Pancreas (tissue), 10 donors: ENCODE measurements at places on chromosomes 16 and 17. TPM values are rescaled to one million over a fixed set of nuclear protein-coding genes. Genes with fewer than 3 reads are reported as not detected.

GRCh38 chr16:2047330-2048115 is at the start of the genes NTHL1 and TSC2:
Gene NTHL1 (minus strand): TSS chr16:2047834. CDS start chr16:2047823, 11 bp downstream.
Gene TSC2 (plus strand): TSS chr16:2047985. CDS start chr16:2048616, 631 bp downstream.
- peaks cover 10% of the 10 kb centered on the region for H3K4me1 ChIP-seq
- DNase-seq = peak; percentile 95
- H3K4me3 ChIP-seq = peak within 1 kb of the TSS; percentile 93
- H3K36me3 ChIP-seq = no peaks in the 10 kb centered on the region

- no peak overlapping the region for H3K4me3 ChIP-seq
- no peak for DNase-seq
- no peaks in the 10 kb centered on the region for H3K27me3 ChIP-seq
- no peaks in the 10 kb centered on the region for H3K36me3 ChIP-seq
- peaks cover 23% of the 10 kb centered on the region for H3K4me1 ChIP-seq
- no peak overlapping the region for H3K27ac ChIP-seq
These were observed 24.1 kb upstream of the KCNJ16 start for GRCh38 chr17:70050931-70051330.

DNA sequence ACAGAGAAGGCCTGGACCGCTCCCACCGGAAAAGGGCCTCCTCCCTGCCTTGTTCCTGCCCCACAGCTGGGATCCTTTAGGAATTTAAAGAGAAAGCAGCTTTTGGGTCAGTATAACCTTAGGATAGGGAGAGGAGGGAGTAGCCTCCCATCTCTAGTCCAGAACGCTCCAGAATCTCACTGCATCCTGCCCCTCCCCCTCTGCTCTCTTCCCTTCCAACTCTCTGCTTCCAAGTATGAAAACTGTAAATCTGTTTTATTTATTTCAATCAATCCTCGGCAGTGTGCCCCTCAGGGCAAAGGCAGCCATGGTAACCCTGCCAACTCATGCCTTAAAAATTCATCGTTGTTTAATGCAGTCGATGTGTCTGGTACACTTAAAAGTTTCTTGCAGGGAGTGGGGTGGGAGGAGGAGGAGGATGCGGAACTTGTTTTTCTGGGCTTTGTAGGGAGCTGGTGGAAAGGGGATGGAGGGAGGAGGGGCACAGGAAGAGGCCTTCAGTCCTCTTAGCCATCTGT is 21.2 kb upstream of the MTSS2 start:
- DNase-seq = no peak
- H3K4me3 ChIP-seq = no peak overlapping the region
- no peak overlapping the region for H3K27ac ChIP-seq
- no peaks in the 10 kb centered on the region for H3K27me3 ChIP-seq
- H3K4me1 ChIP-seq = no peaks in the 10 kb centered on the region

The GNGT2 gene
- 0.95 TPM for total RNA-seq

DNA sequence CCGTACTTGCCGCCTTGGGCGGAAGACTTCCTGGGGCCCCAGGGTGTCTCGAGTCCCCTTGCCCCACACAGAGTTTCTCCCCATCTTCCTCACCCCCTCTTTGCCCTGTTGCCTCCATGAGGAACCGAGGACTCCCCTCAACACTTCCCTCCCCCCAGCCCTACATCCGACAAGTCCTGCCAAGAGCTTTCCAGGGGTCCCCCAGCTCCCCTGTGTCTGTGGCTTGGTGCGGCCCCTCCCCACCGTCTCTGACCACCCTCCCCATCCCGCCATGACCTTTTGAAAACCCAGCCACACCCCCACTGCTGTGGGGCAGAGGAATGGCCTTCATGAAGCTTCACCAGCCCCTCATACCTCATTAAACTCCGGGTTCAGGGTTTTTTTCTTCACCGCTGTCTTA is 11.4 kb downstream of the SCGB1C2 start:
- peak; percentile 5 for DNase-seq
- no peak overlapping the region for H3K27ac ChIP-seq
- H3K4me3 ChIP-seq = no peak overlapping the region
- no peaks in the 10 kb centered on the region for H3K36me3 ChIP-seq

The CD7 gene
- 1.1 TPM for total RNA-seq

DNA sequence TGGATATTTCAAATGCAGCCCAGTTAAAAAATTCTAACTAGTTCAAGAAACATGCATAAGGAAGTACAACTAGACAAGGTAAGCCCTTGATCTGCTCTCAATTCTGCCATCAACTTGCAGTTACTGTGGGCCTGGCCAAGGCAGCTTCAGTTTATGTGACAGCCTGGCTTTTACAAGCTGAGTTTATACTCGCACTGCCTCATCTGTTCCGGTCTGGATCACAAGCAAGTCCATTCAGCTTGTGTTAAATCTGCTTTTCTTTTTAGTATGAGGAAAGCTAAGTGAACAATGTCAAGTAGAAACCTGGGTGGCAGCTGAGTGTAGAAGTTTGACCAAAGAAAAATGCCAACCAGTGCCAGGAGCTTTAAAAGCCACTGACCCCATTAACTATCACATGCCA is 76.6 kb upstream of the CORO6 start:
- H3K27me3 ChIP-seq = no peaks in the 10 kb centered on the region
- no peaks in the 10 kb centered on the region for H3K4me1 ChIP-seq
- no peak overlapping the region for H3K4me3 ChIP-seq
- H3K36me3 ChIP-seq = no peaks in the 10 kb centered on the region

- H3K27me3 ChIP-seq = no peaks in the 10 kb centered on the region
- no peak overlapping the region for H3K27ac ChIP-seq
- H3K4me1 ChIP-seq = no peaks in the 10 kb centered on the region
- no peaks in the 10 kb centered on the region for H3K36me3 ChIP-seq
These were observed 586 bp downstream of the CD7 start for GRCh38 chr17:82316651-82317393.

- no peaks in the 10 kb centered on the region for H3K36me3 ChIP-seq
- no peak overlapping the region for H3K4me3 ChIP-seq
- H3K27me3 ChIP-seq = no peaks in the 10 kb centered on the region
- DNase-seq = peak; percentile 65
These were observed 37.2 kb upstream of the HS3ST3A1 start for GRCh38 chr17:13638855-13639458.

The ITGA2B gene
- 0.61 TPM for total RNA-seq

GRCh38 chr17:73224663-73225305 is 31.9 kb downstream of the COG1 start:
- no peaks in the 10 kb centered on the region for H3K27me3 ChIP-seq

- no peaks in the 10 kb centered on the region for H3K36me3 ChIP-seq
- H3K4me3 ChIP-seq = peak overlapping the region; percentile 27
- H3K27ac ChIP-seq = peak overlapping the region; percentile 28
- H3K4me1 ChIP-seq = peaks cover 19% of the 10 kb centered on the region
- peak; percentile 85 for DNase-seq
These were observed 19.5 kb downstream of the SIAH1 start for GRCh38 chr16:48365601-48366164.

The MYH8 gene
- total RNA-seq = not detected
